ENCODE measurements at places on chromosomes 11 and 22.

DNA sequence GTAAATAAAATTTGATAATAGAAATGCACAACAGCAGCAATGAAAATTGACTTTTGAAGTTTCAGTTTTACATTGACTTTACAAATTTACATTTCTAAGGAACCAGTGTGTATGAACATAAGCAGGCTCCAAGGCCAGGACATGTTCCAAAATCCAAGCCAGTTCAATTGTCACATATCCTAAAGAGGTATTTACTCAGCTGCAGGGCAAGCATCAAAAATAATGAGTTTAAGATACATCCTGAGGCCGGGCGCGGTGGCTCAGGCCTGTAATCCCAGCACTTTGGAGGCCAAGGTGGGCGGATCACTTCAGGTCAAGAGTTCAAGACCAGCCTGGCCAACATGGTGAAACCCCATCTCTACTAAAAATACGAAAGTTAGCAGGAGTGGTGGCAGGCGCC is 39.0 kb upstream of the AKIP1 start:
- no peak for DNase-seq

DNA sequence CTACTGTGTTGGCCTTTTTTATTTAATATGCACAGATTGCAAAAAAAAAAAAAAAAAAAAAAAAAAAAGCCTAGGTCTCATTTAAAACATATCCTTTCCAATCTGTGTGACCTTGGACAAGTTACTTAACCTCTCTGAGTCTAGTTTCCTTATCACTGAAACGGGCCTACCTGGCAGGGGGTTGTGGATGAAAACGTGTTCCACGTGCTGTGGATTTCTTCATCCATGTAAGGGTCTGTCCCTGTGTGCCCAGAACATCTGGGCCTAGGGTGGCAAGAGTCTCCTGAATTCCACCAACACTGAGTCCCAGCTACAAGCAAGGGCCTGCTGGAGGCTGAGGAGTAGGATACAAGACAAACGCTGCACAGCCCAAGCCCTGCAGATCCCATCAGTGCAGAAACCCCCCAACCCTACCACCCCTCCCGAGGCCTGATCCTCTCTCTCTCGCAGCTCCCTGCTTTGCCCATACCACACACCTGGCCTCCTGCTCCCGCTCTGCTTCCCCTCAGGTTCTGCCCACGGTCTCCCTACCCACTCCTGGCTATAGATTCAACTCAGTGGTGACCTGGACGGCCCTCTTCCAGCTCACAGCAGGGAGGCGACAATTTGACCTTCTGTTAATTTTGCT is 4.7 kb upstream of the GNAZ start:
- peak; percentile 1 for DNase-seq

DNA sequence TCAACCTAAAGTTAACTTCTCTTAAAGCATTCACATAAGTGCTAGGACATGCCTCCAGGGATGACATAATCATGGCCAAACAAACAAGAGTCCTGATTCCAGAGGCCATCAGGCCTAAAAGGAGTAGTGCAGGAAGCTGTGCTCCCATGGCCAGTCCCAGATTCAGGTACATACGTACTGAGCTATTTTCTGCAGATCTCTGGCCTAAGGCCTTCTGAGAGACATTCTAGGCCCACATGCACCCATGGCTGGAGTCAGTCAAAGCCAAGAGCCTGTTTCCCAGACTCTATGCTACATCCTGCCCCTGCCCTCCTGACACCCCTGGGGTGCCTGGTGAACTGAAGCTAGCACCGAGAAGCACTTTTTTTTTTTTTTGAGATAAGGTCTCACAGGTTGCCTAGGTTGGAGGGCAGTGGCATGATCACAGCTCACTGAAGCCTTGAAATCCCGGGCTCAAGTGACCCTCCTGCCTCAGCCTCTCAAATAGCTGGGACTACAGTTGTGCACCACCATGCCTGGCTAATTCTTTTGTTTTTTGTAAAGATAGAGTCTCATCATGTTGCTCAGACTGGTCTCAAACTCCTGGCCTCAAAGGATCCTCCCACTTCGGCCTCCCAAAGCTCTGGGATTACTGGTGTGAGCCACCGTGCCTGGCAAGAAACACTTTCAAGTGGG is 553 bp downstream of the CD3D start:
- DNase-seq: no peak

- DNase-seq: no peak
Observed at GRCh38 chr11:16883174-16883573, 131.0 kb downstream of the PLEKHA7 start.

DNA sequence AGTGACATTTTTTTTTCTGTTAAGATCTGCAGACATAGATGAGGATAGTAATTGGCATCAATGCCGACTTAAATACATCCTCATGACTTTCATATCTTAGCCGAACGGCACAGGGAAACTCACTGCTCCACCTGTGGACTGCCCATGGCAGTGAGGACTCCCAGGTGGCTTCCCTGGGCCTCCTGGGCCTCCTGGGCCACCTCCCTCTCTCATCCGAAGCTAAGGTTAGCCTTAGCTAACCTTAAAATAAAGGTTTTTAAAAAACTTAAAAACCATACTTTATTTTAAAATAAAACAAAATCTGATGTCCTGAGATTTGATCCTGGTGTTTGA is 38.1 kb upstream of the TSKU start:
- DNase-seq: no peak

DNA sequence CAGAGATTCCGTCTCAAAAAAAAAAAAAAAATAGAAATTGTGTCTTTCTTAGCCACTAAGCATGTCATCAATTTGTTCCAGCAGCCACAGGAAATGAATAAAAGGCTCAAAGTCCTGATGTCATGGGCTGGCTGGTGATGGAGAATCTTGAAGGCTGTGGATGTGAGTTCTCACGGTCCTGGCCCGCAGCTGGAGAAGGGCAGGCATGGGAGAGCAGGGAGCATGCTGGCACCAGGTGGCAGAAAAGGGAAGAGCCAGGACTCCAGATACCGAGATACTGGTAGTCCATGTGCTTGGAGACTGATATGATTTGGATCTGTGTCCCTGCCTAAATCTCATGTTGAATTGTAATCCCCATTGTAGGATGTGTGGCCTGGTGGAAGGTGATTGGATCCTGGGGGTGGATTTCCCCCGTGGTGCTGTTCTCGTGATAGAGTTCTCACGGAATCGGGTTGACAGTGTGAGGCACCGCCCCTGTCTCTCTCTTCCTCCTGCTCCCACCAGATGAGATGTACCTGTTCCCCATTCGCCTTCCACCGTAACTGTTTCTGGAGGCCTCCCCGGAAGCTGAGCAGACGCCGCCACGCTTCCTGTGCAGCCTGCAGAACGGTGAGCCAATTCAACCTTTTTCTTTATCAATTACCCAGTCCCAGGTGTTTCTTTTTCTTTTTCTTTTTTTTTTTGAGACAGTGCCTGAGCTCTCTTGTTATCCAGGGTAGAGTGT is 18.1 kb downstream of the MRGPRD start:
- DNase-seq: peak; percentile 11

GRCh38 chr11:112886434-112887370 is 74.5 kb upstream of the NCAM1 start:
- DNase-seq: no peak
